ENCODE measurements at places on chromosomes 1 and 21. TPM values are rescaled to one million over a fixed set of nuclear protein-coding genes. Genes with fewer than 3 reads are reported as not detected.

DNA sequence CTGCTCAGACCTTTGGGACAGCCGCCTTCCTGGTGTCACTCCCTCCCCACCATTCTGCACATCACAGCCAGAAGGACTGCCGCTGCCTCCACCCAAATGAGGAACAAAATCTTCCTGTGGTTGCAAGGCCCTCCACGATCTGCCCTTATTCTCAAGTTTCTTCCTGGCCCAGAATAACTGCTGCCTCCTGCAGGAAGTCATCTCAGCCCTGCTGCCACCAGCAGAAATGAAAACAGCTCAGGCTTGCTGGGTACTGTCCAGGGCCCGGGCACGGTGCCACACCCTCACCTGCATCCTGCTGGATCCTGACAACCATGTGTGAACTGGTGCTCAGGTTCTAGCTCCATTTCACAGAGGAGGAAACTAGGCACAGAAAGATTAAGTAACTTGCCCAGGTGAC lies 2.8 kb downstream of the CLDN19 start:
- H3K4me3 ChIP-seq, result no peak overlapping the region
- H3K4me1 ChIP-seq, result peaks cover 15% of the 10 kb centered on the region
- no peak overlapping the region for H3K27ac ChIP-seq
- no peaks in the 10 kb centered on the region for H3K36me3 ChIP-seq
- H3K27me3 ChIP-seq, result no peaks in the 10 kb centered on the region

Gene ADORA1
- total RNA-seq, result not detected

DNA sequence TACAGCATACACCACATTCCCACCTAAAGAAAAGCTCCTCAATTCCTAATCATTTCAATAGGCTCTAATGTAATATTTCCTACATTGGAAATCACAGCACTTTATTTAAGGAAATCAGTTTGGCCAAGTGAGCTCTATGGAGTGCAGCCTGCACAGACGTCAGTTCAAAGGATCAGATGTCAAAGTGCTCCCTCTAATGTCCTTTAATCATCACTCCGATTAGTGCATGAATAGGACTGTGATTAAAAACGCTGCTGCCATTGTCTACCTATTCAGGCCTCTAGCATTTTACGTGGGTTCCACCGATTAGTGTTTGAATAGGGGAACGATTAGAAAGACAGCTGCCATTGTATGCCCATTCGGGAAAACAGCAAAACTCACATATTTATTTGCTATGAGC lies 50.2 kb downstream of the DPYD start:
- H3K4me3 ChIP-seq, result no peak overlapping the region
- DNase-seq, result no peak
- no peaks in the 10 kb centered on the region for H3K4me1 ChIP-seq
- H3K27me3 ChIP-seq, result no peaks in the 10 kb centered on the region
- no peak overlapping the region for H3K27ac ChIP-seq

Gene SH2D1B
- 250 TPM for total RNA-seq

Gene SERTAD4
- not detected for total RNA-seq

DNA sequence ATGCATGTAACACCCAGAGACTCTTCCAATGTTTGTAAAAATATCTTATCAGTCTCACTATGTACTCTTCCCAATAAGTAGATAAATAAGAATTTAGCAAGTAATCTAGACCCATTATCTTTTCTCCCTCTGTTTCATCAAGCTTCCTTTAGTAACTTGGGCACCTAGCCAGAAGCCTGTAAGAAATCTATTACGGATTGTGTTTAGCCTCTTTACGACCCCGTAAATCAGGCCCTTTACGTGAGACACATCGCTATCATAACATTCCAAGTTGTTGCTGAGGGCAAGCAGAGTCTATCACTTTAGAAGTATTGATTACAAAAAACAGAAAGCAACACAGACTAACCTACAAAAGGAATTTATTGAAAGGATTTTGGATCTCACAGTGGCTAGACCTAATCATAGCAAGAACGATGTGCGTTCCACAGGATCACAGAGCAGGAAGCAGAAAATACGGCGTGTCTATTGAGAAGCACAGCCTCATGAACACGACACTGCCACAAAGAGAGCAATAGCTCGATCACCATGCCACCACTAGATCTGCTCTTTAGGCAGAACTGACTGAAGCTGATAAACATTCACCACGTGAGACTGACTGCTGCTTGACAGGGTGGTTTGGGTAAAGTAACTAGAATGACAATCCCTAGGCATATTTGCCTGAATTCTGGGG lies 922.1 kb downstream of the AMY1C start:
- DNase-seq, result no peak
- H3K4me3 ChIP-seq, result no peak overlapping the region
- H3K27me3 ChIP-seq, result no peaks in the 10 kb centered on the region
- no peak overlapping the region for H3K27ac ChIP-seq
- no peaks in the 10 kb centered on the region for H3K36me3 ChIP-seq

- no peak overlapping the region for H3K4me3 ChIP-seq
- H3K27me3 ChIP-seq, result peaks cover 76% of the 10 kb centered on the region
- H3K36me3 ChIP-seq, result no peaks in the 10 kb centered on the region
- no peak overlapping the region for H3K27ac ChIP-seq
These were observed 7.3 kb upstream of the TBX15 start for GRCh38 chr1:118995312-118996016.

DNA sequence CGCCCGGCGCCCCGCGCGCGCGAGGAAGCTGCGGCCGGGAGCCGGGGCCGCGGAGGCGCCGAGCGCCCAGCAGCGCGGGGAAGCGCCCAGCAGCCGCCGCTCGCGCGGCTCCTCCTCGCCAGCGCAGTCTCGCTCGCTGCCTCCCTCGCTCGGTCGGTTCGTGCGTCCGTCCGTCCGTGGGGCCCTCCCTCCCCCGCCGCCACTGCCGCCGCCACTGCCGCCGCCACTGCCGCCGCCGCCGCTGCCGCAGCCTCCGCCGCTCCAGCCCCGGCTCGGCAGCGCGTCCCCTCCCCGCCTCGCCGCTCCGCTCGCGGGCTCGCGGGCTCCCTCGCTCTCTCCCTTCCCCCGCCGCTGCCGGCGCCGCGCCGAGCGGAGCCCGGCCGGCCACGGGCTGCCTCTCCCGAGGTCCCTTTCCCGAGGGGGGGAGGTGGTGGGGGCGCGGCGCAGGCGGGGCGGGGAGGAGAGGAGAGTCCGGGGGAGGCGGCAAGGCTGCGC lies at the start of gene KCND3:
KCND3 (minus strand) TSS at position 138 of the 495 bp plus-strand sequence.
- peaks cover 10% of the 10 kb centered on the region for H3K27me3 ChIP-seq
- no peak for DNase-seq
- no peak within 1 kb of the TSS for H3K27ac ChIP-seq

DNA sequence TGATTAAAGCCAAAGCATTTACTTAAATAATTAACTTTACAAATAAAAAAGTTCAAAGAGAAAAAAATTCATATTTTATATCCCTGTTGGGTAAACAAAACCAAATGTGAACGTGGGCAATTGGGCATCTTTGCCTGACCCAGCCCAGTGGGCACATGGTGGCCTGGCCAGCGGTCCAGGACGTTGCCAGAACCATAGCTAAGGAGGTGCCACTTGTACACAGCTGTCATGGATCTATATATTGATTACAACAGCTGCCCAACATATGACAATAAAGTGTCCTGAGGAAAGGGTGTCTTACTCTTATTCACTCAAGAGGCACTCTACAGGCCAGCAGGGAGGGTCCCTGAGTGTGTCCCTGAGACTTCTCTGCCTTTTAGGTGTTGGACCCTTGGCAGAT lies 78.5 kb downstream of the BCAR3 start:
- DNase-seq, result no peak
- H3K27ac ChIP-seq, result no peak overlapping the region
- H3K36me3 ChIP-seq, result no peaks in the 10 kb centered on the region
- no peaks in the 10 kb centered on the region for H3K27me3 ChIP-seq

DNA sequence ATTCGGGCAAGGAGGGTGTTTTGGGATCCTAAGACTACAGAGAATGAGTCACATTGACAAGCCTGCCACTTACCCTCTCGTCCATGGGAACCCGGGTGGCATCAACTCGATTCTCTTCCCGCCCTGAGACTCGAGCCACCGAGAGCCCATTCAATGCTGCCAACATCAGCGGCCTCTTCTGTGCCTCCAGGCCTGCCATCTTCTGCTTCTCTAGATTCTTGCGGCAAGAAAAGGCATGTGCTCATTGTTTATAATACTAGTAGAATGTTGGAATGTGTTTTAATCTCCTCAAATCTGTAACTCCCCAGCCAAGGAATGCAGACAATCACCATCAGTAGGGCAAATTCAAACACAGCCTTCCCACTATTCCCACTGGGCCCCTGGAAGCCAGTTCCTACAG lies 96.9 kb downstream of the SMYD2 start:
- no peak overlapping the region for H3K4me3 ChIP-seq
- no peaks in the 10 kb centered on the region for H3K27me3 ChIP-seq
- no peaks in the 10 kb centered on the region for H3K36me3 ChIP-seq
- no peaks in the 10 kb centered on the region for H3K4me1 ChIP-seq

GRCh38 chr1:192697771-192698170 lies 61.8 kb downstream of the RGS13 start:
- no peak for DNase-seq
- no peak overlapping the region for H3K4me3 ChIP-seq
- H3K27ac ChIP-seq, result no peak overlapping the region
- H3K27me3 ChIP-seq, result no peaks in the 10 kb centered on the region
- no peaks in the 10 kb centered on the region for H3K4me1 ChIP-seq

Gene AMY1B
- not detected for total RNA-seq

GRCh38 chr1:209435654-209436566 lies 147.6 kb upstream of the CAMK1G start:
- no peak overlapping the region for H3K4me3 ChIP-seq
- no peak overlapping the region for H3K27ac ChIP-seq
- peak; percentile 25 for DNase-seq
- H3K36me3 ChIP-seq, result no peaks in the 10 kb centered on the region
- no peaks in the 10 kb centered on the region for H3K4me1 ChIP-seq
- H3K27me3 ChIP-seq, result no peaks in the 10 kb centered on the region

Gene TESK2
- 5.1 TPM for total RNA-seq

- no peak for DNase-seq
- no peak overlapping the region for H3K27ac ChIP-seq
- no peaks in the 10 kb centered on the region for H3K27me3 ChIP-seq
- peaks cover 30% of the 10 kb centered on the region for H3K36me3 ChIP-seq
These were observed 21.6 kb upstream of the MAGOH start for GRCh38 chr1:53259932-53260331.
